ENCODE measurements at places on chromosomes 11 and 22.

DNA sequence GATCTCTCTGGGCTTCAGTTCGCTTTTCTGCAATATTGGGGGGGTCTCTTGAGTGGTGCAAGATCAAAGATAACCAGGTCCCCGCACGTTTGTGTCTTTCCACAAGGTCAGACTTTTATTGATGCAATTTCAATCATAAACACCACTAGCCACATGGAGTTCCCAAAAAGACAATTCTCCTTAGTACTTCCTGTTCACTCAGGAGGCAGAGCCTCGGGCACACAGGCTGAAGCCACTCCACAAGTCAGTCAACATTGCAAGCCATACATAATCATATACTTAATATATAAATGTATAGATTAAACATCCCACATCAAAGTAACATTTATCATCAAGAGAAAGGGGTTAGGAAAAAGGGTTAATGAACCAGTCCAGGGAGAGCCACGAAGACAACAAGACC is 12.0 kb downstream of the ST14 start:
- peak; percentile 49 for DNase-seq

- DNase-seq, result no peak
Observed at GRCh38 chr11:24406389-24406788, 90.5 kb upstream of the LUZP2 start.

DNA sequence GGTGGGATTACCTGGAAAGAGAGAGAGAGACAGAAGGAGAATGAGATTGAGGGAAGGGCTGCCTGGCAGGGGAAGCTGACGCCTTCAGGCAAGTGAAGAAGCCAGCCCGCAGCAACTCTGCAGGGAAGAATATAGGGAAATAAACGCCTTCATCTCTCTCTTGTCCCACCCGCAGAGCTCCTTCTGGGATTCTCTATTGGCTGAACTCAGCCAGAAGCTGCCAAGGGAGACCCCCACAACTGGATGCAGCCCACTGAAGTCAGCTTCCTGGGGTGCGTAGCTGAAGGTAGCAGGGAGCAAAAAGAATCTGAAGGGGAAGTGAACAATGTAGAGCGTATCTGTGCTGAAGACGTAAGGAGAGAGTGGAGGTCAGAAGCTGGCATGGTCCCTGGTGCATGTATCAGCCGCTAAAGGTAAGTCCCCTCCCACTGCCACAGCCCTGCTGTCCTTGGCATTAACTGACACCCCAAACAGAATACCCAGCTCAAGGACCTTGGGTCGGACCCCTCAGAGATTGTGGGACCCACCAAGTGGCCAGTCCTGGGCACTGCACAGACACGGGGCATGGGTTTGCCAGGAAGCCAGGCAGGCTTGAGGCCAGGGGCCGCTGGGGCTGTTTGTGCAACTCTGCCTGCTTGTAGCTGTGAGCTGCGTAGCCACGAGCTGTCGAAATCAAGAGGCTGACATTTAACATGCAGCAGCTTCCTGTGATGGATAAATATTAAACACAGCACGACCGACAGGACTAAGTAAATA is 469.9 kb downstream of the MN1 start:
- DNase-seq, result peak; percentile 24

DNA sequence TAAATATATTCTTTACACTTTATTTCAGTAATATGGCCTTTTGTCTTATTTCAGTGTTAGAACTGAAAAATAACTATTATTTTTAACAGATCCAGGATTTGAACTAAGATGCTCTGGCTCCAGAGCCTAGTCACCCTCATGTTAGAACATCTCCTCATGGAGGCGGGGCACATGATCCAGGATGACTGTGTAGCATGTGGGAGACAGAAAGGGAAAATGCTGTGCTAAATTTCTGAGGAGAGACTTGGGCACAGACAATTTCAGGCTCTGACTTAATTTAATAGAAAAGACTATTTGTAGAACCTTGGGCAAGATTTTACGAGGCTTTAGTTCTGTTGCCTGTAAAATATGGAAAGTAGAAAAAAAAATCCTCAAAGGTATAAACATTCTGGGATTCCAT is 24.1 kb downstream of the CTSC start:
- peak; percentile 80 for DNase-seq

- DNase-seq, result no peak
Observed at GRCh38 chr22:39090426-39091064, 6.5 kb upstream of the APOBEC3H start.
